NCI-H526 (cell line): ENCODE measurements at places on chromosomes 7 and 10.

DNA sequence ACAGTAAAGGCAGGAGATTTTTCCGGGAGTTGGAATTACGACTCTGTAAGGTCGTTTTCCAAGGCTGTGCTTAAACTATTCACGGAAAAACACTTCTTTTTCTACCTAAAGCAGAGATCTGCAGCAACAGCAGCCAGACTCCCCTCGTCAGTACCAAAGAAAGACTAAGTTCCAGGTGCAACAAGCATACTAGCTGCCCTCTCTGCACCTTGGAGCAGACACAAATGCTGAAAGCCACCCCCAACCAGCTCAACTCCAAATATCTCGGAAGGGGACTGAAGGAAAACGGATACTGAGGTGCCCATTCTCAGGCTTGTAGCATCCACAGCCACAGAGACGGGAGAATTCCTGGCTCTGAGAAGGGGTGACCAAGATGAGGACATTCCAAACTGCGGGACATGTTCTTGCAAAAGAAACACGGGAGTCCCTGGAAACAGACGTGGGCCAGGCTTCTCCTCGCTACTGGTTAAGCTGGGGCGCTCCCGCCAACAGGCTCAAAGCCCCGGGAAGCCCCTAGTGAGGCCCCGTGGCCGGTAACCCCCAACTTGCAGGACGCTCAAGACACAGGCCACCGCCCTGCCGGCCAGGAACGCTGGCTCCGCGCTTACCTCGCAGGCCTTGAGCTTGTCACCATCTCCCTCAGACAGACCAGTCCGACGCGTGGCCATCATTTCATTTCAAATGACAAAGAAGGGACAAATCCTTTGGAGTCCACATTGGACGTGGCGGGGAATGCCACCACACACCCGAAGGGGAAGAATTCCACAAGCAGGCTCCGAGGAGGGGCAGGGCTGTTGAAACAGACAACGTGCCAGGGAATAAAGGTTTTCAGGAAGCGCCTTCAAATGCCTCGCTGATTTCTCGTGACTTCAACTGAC is 2.2 kb downstream of the ARHGAP21 start:
- peak; percentile 51 for DNase-seq

GRCh38 chr10:29119374-29119773 is 169.5 kb upstream of the LYZL1 start:
- DNase-seq: peak; percentile 32

- DNase-seq: no peak
These were observed 135.2 kb upstream of the GDF10 start for GRCh38 chr10:47164800-47165128.

- DNase-seq: peak; percentile 3
These were observed 6.6 kb downstream of the GJD4 start for GRCh38 chr10:35611750-35612149.

GRCh38 chr7:148967032-148967372 is 61.3 kb downstream of the PDIA4 start:
- DNase-seq: no peak

- no peak for DNase-seq
These were observed 18.5 kb downstream of the HYAL4 start for GRCh38 chr7:123863461-123863860.

GRCh38 chr7:66696774-66697191 is 43.8 kb upstream of the RABGEF1 start:
- DNase-seq: no peak

- DNase-seq: no peak
These were observed 285.5 kb downstream of the TCF7L2 start for GRCh38 chr10:113235508-113235907.

- no peak for DNase-seq
These were observed 3.3 kb upstream of the THSD7A start for GRCh38 chr7:11835260-11835659.

DNA sequence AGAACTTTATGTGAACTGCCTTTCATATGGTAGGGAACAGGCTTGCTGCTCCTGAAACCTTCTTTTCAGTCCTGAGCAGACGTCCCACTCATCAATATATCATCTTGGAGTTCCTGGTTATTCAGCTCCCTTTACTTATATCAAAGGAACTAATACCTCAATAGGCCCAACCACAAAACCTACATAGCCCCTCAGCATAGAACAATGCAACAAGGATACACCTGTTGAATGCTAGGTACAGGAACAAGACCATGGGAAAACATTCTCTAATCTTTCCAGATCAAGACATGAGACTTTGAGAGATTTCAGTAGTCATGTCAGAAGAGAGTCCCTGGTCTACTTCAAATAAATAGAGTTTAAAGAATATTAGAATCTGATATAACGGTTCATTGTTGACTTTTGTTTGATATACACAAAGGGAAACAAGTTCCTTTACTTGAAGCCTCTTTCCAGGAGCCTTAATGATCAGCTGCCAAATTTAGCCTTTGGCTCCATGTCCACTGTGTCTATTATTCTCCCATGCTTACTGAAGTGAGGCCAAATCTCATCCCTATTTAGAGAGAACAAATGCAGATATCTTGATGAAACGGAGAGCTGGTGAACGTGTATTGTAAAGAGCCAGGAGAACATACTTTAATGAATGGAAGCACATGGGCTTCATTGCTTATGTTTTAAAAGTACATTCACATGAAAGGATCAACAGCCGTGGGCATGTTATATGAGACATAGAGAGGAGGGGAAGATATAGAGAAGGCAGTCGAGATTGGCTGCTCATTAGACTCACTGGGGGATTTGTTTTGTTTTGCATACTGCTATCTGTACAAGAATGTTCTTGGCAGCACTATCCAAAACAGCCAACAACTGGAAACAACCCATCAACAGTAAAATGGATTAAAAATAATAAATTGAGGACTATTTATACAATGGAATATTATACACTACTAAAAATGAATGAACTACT is 9.5 kb downstream of the RHOBTB1 start:
- DNase-seq: no peak

GRCh38 chr10:17652585-17652984 is 8.6 kb downstream of the STAM start:
- no peak for DNase-seq

DNA sequence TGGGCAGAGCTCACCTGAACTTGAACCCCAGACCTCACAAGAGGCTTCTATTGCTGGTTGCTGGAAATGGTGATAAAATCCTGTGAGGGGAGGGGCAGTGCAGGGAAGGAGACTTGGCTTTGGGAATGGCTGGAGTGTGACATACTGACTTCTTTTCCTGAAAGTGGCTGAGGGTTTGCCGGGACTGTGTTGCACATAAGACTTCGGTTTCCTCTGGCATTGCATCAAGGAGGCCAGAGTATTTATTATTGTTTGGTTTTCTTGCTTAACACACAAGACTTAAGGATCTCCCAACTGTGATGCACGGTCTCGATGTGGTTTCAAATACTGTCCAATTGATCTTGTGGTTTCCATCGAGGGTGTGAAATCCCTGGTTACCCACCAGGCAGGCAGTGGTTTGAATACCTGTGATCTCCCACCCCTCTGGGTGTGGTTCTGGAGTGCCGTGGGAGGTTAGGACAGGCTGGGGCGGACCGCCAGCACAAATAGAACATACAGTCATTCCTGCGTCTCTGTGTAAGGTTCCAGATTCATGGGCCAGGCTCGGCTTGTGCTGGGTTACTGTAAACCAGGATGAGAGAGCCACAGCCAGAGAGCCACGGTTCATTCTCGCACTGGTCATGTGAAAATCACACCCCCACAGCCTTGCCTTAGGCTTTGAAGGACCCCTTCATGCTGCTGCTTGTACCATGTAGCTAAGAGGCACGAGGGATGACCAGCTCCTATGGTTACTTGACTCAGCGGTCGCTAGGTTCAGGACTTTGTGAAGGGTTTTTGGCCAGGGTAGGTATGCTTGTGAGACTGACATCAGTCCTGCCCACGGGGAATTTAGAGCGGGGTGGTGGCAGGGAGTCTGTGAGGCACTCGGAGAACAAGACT is 39.2 kb downstream of the WBP1L start:
- DNase-seq: no peak

DNA sequence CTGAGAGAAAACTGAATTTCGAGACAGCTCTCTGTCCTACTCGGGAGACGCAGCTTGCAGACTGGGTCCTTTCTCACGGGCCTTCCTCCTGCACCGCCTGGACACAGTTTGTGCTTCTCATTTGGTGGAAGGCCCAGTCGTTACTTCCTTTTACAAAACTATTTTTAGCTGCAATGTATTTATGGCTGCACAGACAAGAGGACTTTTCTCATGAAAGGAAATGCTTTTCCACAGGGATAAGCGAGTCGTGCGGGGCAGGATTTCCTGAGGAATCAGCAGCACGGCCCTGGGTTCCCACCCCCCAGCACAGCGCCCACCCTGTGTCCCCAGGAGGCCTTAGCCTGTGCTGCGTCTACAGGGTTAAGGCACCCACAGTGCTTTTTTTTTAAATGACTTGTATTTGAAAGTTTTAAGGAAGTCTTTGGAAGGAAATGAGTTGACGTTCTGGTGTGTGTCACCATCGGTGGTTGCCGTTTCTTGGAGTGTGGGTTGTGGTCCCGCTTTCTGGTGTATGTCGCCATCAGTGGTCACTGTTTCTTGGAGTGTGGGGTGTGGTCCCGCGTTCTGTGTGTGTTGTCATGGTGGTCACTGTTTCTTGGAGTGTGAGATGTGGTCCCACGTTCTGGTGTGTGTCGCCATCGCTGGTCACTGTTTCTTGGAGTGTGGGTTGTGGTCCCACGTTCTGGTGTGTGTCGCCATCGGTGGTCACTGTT is 50.9 kb downstream of the INPP5A start:
- DNase-seq: no peak

DNA sequence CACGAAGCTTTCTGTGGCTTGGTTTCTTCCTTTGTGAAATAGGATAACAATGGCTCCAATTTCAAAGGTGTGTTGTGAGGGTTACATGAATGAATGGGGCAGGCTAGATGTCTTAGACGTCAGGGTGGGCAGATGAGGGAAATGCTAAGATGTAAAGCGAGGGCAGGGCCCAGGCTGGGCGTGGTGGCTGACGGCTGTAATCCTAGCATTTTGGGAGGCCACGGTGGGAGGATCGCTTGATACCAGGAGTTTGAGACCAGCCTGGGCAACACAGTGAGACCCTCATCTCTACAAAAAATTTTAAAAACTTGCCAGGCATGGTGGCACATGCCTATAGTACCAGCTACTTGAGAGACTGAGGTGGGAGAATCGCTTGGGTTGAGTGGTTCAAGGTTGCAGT is 607.7 kb upstream of the FOXK1 start:
- no peak for DNase-seq

DNA sequence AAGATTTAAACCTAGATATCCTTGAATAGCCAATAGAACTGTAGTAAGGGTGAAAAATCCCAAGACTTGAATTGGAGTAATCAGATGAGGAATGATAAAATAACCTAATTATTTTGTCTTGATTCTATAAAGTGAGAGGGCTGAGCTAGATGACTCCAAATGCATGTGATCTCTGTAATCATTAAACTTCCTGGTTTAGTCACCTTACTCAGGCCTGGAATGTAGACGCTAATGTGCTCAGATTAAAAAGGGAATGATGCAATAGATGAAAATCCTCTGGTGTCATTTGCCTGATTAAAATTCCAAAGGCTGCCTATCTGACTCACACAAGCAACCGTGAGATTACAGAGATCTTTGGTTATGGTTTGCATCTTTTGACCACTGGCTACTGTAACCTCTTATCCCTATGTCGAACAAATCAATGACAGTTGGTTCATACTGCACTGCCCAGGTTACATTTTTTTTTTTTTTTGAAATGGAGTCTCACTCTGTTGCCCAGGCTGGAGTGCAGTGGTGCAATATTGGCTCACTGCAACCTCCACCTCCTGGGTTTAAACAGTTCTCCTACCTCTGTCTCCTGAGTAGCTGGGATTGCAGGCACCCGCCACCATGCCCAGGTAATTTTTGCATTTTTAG is 2.9 kb upstream of the HKDC1 start:
- no peak for DNase-seq

- no peak for DNase-seq
These were observed 4.1 kb downstream of the ZNF680 start for GRCh38 chr7:64558781-64559180.

- no peak for DNase-seq
These were observed 2.4 kb downstream of the MEPCE start for GRCh38 chr7:100432053-100432452.

DNA sequence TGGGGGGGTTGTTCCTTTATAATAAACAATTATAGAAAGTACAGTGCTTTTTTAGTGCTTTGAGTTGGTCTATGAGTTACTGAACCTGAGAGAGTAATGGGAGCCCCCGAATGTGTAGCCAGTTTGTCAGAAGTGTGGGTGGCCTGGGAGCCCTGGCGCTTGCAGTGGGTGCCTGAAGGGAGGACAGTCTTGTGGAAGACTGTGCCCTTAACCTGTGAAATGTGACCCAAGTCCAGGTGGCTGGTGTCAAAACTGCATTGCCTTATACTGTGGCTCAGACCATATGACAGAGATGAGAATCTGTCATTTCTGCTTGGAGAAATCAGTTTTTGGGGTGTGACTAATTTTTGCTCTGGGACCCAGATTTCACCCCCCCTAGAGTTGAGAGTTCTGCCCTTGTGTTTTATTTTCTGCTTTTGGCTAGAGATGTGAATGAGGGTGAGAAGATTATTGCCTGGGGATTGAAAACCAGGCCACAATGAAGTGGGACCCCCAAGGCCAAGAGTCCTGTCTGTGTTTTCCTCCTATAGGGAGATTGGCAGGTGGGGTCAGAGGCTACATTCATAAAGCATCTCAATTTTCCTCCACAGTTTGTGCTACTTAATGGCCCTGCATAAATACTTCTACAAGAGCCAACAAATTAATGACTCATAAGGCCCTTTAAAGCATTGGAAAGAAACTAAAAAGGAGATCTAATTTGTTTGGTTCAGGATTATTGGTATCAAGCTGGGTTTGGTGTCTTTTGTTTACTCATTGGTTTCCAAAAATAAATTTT is 24.1 kb upstream of the CARD11 start:
- no peak for DNase-seq

GRCh38 chr7:3589752-3590151 is 288.7 kb downstream of the SDK1 start:
- peak; percentile 34 for DNase-seq

DNA sequence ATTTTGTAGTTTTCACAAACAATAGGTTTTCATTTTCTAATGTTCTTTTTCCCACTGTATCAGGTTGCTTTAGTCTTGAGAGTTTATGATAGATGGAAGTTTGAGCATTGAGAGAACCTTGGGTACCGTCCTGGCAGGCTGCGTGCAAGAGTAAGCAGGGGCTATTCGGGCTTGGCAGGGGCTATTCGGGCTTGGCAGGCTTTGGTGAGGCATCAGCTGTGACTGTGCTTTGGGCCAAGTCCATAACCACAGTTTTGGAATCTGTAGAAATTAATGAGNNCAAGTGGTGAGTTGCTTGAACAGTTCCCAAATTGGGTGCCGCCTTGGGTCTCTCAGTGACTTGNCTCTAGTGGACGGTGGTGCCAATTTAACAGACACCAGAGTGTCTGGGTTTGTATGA is 424.6 kb downstream of the PAXIP1 start:
- DNase-seq: no peak

- no peak for DNase-seq
These were observed 265.7 kb upstream of the BMPER start for GRCh38 chr7:33639552-33640197.

DNA sequence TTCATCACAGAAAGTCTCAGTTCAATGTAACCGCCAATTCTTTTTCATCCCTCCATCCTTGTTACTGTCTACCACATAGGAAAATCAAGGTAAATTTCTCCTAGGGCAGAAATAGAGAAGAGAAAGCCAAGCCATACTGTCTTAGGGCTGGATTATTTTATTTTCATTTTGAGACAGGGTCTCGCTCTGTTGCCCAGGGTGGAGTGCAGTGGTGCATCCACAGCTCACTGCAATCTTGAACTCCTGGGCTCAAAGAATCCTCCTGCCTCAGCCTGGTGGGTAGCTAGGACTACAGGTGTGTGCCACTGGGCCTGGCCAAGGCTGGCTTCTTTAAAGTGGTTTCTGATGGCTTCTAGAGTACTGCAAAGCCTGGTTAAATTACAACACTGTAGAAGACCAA is 181.7 kb downstream of the SRPK2 start:
- DNase-seq: no peak
